ENCODE measurements at places on chromosomes 2 and 18.
A peak's percentile ranks its signal among the peaks of the same experiment; 100 is the strongest.

GRCh38 chr18:75132098-75132870, 76.7 kb downstream of the PTGR3 start:
- no peak for DNase-seq

- DNase-seq = no peak
Observed at GRCh38 chr2:240128608-240129145, 7.4 kb downstream of the COPS9 start.

DNA sequence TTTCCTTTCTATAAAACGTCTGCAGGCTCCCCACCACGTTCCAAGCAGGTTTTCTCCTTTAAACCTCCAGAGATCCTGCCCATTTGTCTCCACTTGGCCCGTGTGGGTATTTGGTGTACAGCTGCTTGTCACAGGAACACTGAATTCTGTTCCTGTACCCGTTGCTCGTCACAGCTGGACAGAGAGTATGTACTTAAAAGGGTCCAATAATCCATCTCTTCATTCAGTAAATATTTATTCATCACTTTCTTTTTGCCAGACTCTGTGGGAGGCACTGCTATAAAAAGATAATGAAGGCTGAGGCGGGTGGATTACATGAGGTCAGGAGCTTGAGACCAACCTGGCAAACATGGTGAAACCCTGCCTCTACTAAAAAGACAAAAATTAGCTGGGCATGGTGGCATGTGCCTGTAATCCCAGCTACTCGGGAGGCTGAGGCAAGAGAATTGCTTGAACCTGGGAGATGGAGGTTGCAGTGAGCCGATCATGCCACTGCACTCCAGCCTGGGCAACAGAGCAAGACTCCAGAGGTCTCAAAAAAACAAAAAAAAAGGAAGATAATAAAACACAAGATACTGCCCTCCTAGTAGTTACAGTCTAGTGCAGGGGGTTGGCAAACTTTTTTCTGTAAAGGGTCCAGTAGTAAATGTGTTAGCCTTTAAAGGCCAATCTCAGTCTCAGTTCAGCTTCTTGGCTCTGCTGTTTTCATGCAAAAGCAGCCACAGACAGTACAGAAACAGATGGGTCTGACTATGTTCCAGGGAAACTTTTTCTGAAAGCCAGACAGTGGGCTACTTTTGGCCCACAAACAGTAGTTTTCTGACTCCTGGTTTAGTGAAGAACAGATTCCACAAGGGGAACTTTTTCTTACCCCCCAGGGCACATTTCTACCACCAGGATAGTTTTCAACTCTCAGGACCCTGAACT, 309.9 kb upstream of the RAB12 start:
- no peak for DNase-seq

DNA sequence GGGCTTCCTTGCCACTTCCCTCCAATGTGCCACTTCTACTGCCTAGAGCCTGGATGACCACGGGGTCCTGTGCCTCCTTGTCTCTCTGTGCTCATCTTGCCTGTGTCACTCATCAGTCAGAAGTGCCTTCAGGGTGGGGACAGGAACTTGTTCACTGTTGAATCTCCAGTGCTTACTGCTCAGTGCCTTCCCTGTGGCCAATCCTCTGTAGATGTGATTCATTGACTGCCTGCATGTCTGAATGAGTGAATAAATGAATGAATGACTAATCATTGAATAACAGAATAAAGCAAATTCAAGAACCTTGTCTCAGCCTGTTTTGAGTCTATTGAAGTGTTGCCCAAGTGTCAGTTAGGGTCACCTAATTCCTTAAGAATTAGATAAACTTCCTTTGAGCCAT, 42.3 kb upstream of the FAM136A start:
- DNase-seq = no peak

DNA sequence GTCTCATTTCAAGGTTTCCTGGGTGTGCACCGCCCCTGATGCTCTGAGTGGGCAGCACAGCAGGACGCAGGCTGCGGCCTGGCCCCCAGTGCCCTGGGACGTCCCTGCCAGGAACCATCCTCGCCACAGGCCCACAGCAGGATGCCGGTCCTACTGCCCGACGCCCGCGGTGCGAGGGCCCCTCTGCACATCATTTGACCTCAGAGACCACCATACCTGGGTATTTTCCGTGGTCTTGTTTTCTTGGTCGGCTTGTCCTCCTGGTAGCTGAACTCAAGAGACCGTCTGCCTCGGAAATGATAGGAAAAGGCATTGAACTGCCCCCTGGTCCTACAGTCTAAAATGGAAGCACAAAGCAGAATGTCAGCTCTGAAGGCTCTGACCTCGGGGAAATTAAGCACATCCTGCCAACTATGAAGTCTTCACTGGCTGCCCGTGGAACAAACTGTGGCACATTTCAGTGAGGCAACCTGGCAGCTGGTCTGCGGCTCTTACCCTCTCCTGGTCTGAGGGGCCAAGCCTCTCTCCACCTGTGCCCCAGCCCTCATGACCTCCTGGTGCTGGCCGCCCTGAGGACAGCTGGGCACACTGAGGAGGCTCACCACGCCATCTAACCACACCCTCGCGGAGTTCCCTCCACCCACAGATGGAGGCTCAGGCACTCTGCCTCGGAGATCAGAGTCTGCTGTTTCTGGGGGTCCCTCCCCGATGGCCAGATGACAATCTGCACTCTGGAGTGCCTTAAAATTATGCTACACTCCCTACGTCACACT, 105.0 kb downstream of the PXDN start:
- no peak for DNase-seq

GRCh38 chr2:188746727-188747126, 227.4 kb upstream of the COL3A1 start:
- peak; percentile 52 for DNase-seq

DNA sequence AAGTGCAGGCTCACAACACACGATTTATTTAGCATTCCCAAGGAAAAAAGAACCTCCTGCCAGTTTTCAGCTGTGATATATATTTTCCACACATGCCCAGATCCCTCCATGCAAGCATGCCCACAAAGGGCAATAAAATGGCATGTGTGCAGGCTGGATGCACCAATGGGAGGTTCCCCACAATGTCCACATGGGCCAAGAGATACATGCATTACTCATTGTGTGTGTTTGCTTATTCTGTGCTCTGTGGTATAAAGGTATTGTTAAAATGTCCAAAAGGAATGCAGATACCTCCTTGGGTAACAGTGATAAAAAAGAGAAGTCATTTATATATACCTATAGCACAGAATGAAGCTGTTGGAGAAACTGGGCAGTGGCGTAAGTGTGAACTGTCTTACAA, 207.4 kb downstream of the FHOD3 start:
- DNase-seq = peak; percentile 24

DNA sequence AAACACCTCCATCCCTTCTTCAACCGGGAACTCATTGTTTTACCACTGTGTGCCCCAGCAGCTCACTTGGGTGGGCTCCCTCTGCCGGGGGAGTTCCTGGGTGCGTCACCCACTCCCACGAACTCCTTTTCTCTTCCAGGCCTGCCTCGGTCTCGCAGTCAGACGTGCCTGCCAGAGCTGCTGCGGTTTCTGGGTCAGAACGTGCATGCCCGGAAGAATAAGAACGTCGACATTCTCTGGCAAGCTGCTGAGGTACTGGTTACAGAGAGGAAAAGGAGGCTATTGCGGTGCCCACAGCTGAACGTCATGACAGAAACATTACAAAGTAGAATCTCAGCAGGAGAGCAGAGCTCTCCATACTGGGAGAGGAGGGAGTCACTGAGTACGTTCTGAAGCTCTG, 35.6 kb downstream of the COA5 start:
- DNase-seq = no peak

Measured in astrocyte of the spinal cord (primary cell).